Amygdala (tissue), 56 donors: ENCODE measurements at places on chromosomes 12 and 14.

DNA sequence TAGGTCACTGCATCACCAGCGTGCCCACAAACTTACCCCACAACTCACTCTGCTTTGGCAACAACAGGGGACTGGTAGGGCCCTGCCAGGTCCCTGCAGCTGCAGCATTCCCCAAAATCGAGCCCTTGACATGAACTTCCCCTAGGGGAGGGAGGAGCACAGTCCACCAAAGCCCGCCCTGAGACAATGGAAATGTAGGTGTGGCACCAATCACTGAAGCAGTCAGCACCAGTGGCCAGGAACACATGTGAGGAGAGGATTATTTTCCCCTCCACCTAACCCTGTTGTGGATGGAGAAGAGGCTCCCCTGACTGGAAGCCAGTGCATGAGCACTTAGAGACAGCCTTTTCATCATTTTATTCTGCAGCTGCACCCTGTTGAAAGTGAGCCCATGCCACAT, 573.8 kb downstream of the SOX5 start:
- no peak for DNase-seq

- no peak for DNase-seq
Measured at GRCh38 chr14:53668897-53669296, 287.7 kb downstream of the BMP4 start.

DNA sequence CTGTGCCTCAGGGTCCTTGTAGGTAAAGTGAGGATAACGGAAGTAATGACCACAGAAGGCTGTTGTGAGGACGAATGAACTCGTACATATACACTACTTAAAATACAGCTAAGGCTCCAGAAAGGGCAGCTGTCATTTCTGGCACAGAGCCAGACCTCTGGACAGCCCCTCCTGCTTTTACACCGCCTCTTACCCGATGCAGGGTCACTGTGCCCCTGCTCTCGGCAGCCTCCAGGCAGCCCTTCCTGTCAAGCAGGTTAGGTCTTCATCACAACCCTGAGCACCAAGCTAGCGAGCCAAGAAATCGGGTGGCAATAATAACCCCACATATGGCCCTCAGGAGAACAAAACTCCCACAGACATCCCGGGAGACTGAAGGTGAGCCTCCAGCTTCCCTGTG, 8.5 kb downstream of the TMEM229B start:
- no peak for DNase-seq

- DNase-seq, result no peak
Measured at GRCh38 chr12:78683031-78683430, 181.5 kb upstream of the SYT1 start.
